ENCODE measurements at places on chromosomes 7 and 10. TPM values are rescaled to one million over a fixed set of nuclear protein-coding genes. Genes with fewer than 3 reads are reported as not detected.

DNA sequence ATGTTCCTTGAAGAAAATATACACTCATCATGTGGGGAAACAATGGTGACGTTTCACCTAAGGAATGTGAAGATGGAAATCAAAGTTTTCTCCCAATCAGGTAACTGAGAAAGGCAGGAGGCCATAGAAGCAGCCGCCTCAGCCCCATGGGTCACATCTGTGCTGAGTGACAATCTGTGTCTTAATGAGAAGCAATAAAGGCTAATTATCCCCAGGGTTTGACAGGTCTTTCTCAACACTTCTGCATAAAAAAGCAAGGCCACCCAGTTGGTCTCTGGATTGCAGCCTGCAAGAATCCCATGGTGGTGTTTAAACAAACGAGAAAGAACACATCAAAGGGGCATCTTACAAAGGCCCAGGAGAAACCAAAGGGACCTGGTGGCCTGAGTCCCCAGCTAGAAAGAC, 91.1 kb upstream of the TNS3 start:
- DNase-seq, result no peak

GRCh38 chr7:84224505-84224904, 29.9 kb upstream of the SEMA3A start:
- DNase-seq, result no peak

DNA sequence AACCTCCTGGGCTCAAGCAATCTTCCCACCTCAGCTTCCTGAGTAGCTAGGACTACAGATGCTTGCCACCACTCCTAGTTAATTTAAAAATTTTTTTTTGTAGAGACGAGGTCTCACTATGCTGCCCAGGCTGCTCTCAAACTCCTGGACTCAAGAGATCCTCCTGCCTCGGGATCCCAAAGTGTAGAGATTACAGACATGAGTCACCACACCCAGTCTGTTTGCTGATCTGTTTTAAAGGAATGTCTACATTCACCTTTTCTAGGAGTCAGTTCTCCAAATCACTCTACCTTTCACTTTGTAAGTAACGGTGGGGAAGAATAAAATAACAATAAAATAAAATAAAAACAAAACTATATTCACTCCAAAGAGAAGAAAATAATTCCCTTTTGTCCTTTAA, 86.6 kb upstream of the AGBL3 start:
- no peak for DNase-seq

DNA sequence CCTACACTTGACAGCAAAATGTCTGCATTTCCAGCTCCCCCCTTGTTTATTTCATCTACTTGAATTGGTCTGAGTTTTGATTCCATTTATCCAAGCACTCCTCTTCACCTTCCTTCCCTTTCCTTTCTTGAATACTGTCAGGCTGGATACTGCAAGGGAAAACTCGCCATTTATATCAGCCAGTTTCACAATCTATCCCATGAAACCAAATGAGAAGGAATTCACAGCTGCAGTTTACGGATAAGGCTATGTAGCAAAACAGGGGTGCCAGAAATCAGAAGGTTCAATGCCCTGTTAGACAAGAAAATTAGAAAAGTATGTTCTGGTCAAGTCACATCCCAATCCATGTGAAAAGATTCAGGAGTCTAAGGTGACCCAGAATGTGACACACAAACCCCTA, 28.1 kb downstream of the CCDC6 start:
- no peak for DNase-seq

GRCh38 chr7:8058852-8059251, 90.3 kb downstream of the GLCCI1 start:
- DNase-seq, result no peak

DNA sequence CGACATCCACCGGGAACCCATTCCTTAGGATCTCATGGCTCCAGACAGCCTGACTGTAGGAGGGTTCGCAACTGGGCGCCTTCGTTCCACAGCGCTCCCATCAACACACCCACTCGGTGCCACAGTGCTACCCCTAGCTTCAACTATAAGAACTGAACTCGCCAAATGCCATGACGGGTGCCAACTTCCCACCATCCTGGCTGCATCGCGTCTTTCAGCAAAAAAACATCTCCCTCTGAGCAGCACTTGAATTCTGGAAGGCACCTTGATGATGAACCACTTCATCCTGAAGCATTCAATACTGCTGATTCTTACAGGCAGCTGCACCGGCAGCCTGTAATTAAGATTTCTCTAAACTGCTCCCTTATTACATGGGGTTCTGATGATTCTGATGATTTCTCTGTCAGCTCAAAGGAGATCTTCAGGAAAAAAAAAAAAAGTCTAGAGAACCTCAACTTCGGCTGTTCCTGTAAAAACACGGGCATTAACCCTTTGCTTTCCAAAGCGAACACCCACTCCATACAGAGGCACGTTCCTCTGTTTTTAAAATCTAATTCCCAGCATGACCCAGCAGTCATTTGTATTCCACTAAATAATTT, 1.3 kb downstream of the CYTH3 start:
- DNase-seq, result no peak

- DNase-seq, result no peak
Observed at GRCh38 chr10:80454513-80455460, 677 bp downstream of the TSPAN14 start.

GRCh38 chr7:147721962-147722830, 868.4 kb upstream of the C7orf33 start:
- no peak for DNase-seq

GRCh38 chr10:114551636-114551972, 106.5 kb downstream of the ABLIM1 start:
- no peak for DNase-seq

CTTNBP2 gene
- polyA plus RNA-seq, result 34.5 TPM

C10orf95 gene
- 0.78 TPM for polyA plus RNA-seq

STEAP1 gene
- polyA plus RNA-seq, result 10.4 TPM

MCM10 gene
- polyA plus RNA-seq, result 11.5 TPM

CRHR2 gene
- polyA plus RNA-seq, result not detected

PDE6C gene
- polyA plus RNA-seq, result 0.69 TPM

TSPAN33 gene
- polyA plus RNA-seq, result 73.9 TPM

Measured in renal cortex interstitium (tissue), 15 donors.